ENCODE measurements at places on chromosomes 12 and 14.
A peak's percentile ranks its signal among the peaks of the same experiment; 100 is the strongest.

- DNase-seq = no peak
These were observed 55.3 kb downstream of the CLMN start for GRCh38 chr14:95264271-95264973.

DNA sequence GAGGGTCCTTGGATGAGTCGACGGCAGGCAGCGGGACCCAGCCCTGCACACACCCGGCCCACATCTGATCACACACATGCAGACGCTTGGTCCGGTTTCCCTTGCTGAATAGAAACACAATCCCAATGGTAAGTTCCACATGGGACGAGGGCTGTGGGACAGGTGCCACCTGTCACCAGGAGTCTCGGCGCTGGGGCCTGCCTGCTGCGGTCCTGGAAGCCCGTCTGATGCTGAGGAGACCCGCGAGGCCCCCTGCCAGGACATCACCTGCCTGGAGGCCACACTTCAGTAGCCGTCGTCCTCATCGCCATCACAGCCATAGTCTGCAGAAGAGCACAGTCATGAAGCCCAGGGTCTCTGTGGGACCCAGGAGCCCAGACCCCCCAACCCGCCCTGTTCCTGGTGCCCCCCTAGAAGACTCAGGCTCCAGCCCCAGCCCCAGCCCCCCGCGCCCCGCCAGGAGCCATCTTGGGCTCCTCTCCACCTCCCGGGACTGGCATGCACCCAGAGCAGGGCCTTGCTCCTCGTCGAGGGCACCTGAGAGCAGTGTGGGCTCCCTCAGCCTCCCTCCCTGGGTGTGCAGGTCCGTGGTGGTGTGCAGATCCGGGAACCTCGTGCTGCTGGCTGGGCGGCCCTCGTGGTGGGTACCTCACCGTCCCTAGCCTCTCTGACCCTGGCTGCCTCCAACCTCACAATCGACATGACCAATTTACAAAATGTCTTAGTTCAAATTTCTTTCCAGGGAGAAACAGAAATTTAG, 29.3 kb upstream of the NUDT14 start:
- no peak for DNase-seq

DNA sequence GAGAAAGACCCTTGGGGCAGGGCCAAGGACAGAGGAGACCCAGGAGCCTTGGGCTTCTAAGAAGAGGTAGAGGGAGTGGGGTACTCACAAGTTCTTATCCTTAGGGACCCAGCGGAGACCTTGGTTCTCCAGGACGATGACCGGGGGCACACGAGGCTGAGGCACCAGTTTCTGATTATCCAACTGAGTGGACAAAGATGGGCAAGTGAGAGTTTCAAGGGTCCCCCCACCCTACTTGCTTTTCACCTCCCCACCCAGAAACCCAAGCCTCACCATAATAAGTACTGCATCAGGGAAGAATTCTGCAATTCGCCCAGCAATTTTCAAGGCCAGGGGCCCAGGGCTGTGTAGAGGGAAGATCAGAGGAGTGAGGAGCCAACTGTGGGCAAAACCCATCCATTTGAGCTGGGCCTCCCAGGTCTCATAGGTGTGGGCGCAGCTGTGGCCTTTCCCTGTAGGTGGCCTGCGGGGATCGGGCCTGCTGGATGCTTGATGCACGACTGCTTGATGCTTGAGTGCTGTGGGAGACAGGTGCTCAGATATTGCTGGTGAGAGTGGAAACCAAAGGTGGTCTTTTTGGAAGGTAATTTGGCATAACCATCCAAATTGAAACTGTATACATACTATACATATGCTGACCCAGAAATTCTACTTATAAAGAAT, 2.0 kb downstream of the EMC9 start:
- no peak for DNase-seq

- peak; percentile 18 for DNase-seq
These were observed 29.9 kb downstream of the HSPB8 start for GRCh38 chr12:119208626-119209061.

DNA sequence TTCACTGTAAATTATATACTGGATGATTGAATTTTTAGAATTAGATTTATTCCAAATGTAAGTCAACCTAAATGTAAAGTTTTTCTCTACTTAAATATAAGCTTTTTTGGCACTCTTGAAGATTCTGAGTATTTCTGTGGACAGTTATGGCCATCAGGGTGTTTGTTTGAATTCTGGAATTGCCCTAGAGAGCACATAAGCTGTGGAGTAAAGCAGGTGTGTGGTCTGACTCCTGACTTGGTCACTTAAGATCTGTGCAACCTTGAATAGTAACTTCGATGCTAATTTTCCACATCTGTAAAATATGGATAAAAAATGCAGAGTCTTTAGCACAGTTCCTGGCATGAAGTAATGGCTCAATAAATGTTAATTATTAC, 64.4 kb downstream of the FUT8 start:
- DNase-seq = no peak

DNA sequence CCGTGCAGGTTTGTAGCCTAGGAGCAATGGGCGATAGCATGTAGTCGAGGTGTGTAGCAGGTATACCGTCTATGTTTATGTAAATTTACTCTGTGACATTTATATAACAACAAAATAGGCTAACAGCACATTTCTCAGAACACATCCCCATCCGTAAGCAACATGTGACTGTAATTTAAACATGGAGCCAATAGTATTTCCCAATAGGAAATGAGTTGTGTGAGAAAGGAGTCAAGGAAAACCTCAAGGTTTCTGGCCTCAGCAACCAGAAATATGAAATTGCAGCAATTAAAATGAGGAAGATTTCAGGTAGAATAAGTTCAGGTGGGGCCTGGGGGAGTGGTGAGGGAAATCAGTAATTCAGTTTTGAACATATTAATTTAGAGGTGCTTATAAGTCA, 136.0 kb downstream of the MSRB3 start:
- no peak for DNase-seq

GRCh38 chr14:88003425-88003824, 1.5 kb upstream of the GPR65 start:
- DNase-seq = no peak

DNA sequence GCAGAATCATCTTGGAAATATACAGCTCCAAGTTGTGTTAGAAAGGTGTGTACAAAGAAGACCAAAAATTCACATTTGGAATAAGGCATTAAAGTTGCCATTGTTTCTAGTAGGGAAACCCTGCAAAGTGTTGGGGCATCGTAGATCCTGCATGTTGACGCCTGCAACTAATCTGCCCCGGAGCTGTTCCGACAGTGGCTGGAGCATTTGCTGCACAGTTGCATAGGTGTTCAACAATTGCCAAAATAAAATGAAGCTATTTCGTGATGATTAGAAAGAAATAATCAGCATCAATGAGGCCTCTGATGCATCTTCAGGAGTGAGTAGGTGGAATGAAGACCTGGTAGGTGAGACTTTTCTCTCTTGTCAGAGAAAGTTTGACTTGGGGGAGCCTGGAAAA, 47.3 kb downstream of the DAD1 start:
- no peak for DNase-seq

- no peak for DNase-seq
These were observed 30.5 kb downstream of the RPH3A start for GRCh38 chr12:112822056-112822455.

- DNase-seq = no peak
These were observed 8.2 kb downstream of the HIP1R start for GRCh38 chr12:122843455-122843854.

- DNase-seq = no peak
These were observed 8.8 kb upstream of the FOXG1 start for GRCh38 chr14:28757786-28758185.

DNA sequence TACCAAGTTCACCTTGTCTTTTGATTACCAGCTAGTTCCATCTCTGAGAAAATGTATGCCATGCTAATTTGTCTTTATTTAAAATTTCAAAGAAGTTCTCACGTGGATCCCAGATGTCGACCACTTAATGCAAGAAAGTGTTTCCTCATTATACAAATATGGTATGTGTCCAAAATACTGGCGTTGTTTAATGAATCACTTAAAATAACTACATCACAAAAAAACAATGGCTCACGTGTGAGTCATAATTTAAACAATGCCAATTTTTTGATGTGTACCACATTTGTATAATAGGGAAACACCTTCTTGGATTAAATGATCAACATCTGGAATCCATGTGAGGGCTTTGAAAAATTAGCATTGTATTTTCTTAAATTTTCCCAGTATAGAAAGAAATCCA, 40.8 kb downstream of the DBX2 start:
- peak; percentile 39 for DNase-seq

DNA sequence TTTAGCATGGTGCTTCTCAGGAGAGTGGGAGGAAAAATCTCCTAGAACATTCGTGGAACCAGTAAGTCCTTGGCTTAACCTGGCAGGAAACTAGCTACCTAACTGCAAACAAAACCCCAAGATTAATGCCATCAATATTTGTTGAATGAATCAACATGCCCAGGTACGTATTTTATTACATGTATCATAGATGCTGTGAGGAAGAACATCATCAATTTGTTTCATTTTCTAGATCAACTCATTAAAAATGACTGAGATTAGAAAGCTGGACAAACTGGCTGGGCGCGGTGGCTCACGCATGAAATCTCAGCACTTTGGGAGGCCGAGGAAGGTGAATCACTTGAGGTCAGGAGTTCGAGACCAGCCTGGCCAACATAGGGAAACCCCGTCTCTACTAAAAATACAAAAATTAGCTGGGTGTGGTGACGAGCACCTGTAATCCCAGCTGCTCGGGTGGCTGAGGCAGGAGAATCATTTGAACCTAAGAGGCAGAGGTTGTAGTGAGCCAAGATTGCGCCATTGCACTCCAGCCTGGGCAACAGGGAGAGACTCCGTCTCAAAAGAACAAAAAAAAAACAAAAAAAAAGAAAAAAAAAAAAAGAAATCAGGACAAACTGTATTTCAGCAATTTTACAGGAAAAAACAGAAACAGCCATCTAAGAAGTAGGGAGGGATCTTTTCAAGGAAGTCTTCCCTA, 88.7 kb downstream of the NTN4 start:
- no peak for DNase-seq

GRCh38 chr14:54435500-54435981, 5.6 kb downstream of the CNIH1 start:
- peak; percentile 71 for DNase-seq

- DNase-seq = no peak
These were observed 90.0 kb downstream of the RNF34 start for GRCh38 chr12:121489874-121490273.

- DNase-seq = no peak
These were observed 2.0 kb downstream of the MYH7 start for GRCh38 chr14:23433457-23433856.

All from fibroblast of skin of back (primary cell).